ENCODE measurements at places on chromosomes 1 and 21. TPM values are rescaled to one million over a fixed set of nuclear protein-coding genes. Genes with fewer than 3 reads are reported as not detected.

Gene TRPM2
- total RNA-seq, result 1.6 TPM

DNA sequence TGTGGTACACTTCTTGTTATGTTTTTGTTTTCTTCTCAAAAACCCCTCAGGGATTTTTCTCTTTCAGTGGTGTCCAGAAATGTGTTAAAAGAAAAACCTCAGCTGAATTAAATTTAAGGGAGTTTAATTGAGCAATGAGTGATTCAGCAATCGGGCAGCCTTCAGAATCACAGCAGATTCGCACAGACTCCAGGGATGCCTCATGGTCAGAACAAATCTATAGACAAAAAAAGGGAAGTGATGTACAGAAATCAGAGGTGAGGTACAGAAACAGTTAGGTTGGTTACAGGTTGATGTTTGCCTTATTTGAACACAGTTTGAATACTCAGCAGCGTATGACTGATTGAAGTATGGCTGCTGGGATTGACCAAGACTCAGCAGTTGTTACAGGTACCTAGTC is 86.2 kb downstream of the TLR5 start:
- DNase-seq, result no peak
- no peaks in the 10 kb centered on the region for H3K4me1 ChIP-seq
- H3K36me3 ChIP-seq, result peaks cover 65% of the 10 kb centered on the region
- H3K4me3 ChIP-seq, result no peak overlapping the region
- no peaks in the 10 kb centered on the region for H3K27me3 ChIP-seq
- H3K27ac ChIP-seq, result no peak overlapping the region

- H3K27me3 ChIP-seq, result no peaks in the 10 kb centered on the region
- H3K4me3 ChIP-seq, result no peak overlapping the region
- no peak overlapping the region for H3K27ac ChIP-seq
- peaks cover 17% of the 10 kb centered on the region for H3K36me3 ChIP-seq
- H3K4me1 ChIP-seq, result no peaks in the 10 kb centered on the region
These were observed 18.7 kb upstream of the WARS2 start for GRCh38 chr1:119159111-119159510.

- DNase-seq, result no peak
- no peaks in the 10 kb centered on the region for H3K27me3 ChIP-seq
- peaks cover 8% of the 10 kb centered on the region for H3K36me3 ChIP-seq
- H3K4me1 ChIP-seq, result no peaks in the 10 kb centered on the region
These were observed 65.2 kb downstream of the CNST start for GRCh38 chr1:246631426-246631825.

DNA sequence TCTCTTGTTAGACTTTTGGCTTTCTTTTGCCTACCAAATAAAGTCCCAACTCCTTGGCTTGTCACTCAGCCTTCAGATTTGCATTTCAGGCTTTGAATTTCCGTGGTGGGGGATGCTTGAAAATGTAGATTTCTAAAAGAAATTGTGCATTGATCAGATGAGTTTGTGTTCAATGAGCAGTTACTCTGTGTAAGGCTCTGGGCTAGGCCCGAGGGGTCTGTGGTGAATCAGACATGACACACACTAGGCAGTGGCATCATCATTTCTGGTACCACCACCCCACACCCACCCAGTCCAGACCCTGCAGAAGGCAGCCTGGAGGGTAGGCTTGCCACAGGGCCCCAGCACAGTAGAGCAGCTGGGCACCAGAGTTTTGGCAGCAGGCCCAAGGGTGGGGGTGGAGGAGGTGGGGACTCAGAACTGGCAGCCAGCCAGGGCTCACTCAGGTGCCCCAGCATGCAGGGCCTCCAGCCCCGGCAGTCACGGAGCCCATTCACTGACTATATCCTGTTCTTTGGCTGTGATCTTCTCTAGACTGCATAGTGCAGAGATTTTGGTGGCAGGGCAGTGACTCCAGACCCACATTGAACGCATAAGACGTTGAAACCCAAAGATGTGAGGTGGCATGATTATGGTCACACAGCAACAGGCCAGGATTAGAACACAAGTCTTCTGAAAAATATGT is 97.2 kb upstream of the ARTN start:
- no peaks in the 10 kb centered on the region for H3K36me3 ChIP-seq
- H3K27ac ChIP-seq, result no peak overlapping the region
- DNase-seq, result no peak
- H3K4me3 ChIP-seq, result no peak overlapping the region
- H3K4me1 ChIP-seq, result no peaks in the 10 kb centered on the region
- no peaks in the 10 kb centered on the region for H3K27me3 ChIP-seq

DNA sequence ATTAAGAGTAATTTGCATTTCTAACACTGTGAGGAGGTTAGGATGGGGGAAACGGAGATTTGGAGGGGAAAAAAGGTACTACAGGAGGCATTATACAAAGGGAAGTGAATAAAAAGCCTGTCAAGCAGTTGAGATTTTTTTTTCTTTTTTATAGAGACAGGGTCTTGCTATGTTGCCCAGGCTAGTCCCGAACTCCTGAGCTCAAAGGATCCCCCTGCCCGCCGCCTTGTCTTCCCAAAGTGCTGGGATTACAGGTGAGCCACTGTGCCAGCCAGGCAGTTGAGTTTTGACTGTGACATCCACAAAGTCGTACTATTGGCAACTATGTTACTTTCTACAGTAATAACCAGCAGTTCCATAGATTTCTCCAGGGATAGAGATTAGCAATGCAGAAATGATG is 2.6 kb downstream of the CLCC1 start:
- peaks cover 4% of the 10 kb centered on the region for H3K36me3 ChIP-seq
- DNase-seq, result no peak
- no peaks in the 10 kb centered on the region for H3K4me1 ChIP-seq
- H3K4me3 ChIP-seq, result no peak overlapping the region
- H3K27ac ChIP-seq, result no peak overlapping the region
- H3K27me3 ChIP-seq, result no peaks in the 10 kb centered on the region

Data from endodermal cell (in vitro differentiated cells).